ENCODE measurements at places on chromosomes 4 and X.

- no peak for DNase-seq
These were observed 158.9 kb downstream of the DCTD start for GRCh38 chr4:182758273-182758672.

GRCh38 chr4:12875640-12876243, 608.4 kb downstream of the RAB28 start:
- DNase-seq = no peak

- no peak for DNase-seq
These were observed 23.3 kb downstream of the ARHGAP24 start for GRCh38 chr4:85498068-85498733.

- no peak for DNase-seq
These were observed 74.7 kb upstream of the GATB start for GRCh38 chr4:151835467-151835866.

DNA sequence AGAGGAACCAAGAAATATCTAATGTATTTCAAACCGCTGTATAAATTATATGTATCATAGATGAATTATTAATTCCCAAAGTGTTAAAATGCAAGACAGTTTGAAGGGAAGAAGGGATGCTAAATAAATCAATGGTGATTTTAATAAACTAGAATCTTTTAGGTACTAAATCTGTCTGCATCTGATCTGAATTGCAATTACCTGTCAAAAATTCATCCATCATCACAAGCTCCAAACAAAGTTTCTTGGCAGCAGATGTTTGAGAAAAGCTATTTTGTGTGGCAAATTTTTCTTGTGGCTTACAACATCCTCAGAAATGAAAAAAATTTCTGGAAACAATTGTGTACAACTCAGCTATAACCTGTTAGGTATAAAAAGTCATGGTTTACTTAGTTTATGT, 816.0 kb upstream of the NDST4 start:
- DNase-seq = no peak

GRCh38 chr4:88382621-88383020, 4.0 kb downstream of the HERC6 start:
- DNase-seq = no peak

- no peak for DNase-seq
These were observed 47.3 kb downstream of the SLAIN2 start for GRCh38 chr4:48388525-48389154.

- DNase-seq = no peak
These were observed 150.8 kb downstream of the AFAP1 start for GRCh38 chr4:7788694-7789425.

GRCh38 chrX:1598876-1599790, 7.7 kb downstream of the AKAP17A start:
- DNase-seq = no peak

DNA sequence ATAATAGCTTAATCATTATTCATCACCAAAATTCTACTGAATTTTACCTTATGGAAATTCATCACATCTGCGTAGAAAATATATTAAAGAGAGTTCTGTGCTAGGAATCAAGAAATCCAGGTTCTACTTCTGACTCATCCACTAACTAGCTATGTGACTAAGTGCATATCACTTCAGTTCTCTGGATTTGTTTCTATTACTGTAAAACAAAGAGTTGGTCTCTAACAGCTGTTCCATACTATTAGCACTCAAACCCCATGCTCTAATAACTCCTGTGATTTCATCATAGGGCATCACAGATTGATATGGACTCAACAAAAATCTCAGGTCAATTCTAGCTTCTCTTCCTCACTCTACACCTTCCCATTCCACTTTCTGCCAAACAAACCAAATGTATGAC, 572.0 kb downstream of the INPP4B start:
- no peak for DNase-seq

DNA sequence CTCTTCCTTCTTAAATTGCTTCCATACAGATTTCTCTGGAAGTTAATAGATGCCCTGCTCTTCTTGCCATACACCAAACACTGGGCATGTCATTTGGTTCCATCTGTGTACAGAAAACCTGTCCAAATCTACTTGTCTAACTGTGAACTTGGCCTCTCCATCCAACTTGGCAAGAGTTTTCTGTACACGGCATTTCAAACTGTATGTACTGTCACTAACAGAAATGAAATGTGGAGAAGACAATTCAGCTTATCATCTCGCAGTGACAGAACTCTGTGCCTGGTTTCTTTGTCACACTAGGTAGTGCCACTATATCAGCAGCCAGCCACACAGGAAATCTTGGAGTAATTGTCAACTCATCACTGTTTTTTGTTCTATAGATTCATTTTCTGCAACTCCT, 58.2 kb downstream of the CXXC4 start:
- DNase-seq = no peak

DNA sequence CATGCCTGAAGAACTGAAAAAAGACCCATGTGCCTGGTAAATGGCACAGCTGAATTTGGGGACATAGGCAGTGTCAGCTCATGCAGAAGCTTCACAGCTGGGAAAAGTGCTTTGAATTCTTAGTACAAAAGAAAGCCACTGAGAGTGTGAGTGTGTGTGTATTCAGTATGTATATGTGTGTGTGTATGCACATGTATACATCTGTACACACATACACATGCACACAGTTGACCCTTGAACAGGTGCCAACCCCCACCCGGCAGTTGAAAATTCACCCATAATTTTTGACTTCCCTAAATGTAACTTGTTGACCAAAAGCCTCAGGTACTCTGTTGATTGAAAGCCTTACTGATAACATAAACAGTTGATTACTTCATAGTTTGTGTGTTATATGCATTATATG, 49.5 kb upstream of the ENPP6 start:
- no peak for DNase-seq

GRCh38 chr4:40514497-40514951, 115.1 kb downstream of the RBM47 start:
- DNase-seq = no peak

DNA sequence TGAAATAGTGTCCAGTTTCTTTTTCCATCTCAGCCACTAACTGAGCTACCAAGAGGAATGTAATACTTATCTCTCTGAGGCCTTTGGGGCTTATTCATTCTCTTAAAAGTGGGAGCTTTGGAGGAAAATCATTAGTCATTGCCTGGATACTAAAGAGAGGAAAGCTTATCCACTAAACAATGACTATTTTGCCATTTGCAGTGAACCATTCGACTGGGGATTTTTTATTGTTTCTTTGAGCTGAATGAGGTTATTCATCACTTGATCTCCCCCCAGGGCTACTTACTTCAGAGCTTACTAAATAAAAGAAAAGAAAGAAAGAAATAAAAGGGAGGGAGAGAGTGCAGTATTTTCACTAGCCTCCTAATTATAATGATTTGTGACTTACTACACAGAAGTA, 1329.5 kb upstream of the TENM3 start:
- DNase-seq = no peak

DNA sequence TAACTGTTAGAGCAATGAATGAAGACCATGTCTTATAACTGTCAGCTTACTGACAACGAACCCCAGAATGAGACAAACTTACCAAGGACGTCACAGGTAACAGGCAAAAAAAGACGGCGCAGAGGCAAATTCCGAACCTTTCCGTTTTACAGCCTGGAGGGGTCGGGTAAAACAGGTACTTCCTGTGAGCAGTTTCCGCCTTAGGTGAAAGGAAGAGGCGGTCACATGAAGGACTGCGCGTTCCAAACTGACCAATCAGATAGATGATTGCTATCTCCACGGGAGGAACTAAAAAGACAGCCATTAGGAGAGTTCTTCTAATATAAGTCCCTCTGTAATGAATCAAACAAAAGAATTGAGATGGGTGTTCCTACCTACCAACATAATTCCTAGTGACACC, at the start of gene COX7B2:
TSS of gene COX7B2 (minus strand) at position 168 of the 400 bp plus-strand sequence. CDS start 174,053 bp downstream, outside the sequence.
- no peak for DNase-seq

DNA sequence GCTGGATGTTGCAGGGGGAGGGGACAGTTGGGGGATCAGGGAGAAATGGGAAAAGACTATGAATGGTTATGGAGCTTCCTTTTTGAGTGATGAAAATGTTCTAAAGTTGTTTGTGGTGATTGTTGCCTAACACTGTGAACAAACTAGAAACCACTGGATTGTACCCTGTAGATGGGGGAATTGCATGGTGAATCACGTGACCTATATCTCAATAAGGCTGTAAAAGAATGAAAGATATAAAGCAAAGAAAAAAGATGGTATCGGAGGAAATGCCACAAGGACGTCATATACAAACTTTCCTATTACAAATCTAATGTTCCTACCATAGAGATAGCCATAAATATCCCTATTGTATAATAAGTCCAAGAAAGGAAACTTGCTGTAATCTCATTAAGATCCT, 20.6 kb upstream of the CT55 start:
- no peak for DNase-seq

GRCh38 chr4:23413631-23414030, 476.2 kb downstream of the PPARGC1A start:
- no peak for DNase-seq

DNA sequence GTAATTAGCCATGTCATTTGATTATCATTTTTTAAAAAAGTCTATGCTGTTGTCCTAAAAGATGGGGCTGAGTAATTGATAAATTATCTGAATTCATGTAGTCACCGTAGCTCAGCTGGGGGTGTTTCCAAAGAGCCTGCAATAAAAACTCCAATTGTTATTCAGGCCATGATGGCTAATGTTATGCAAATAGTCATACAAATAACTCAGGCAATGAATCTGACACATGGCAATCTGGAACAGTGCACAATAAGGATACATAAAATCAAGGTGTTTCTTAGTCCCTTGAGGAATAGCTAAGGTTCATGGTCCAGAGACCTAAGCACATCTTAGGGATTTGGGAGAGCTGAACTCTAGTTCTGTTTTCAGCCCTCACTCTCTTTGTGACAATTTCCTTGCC, 15.2 kb downstream of the MMRN1 start:
- DNase-seq = no peak

DNA sequence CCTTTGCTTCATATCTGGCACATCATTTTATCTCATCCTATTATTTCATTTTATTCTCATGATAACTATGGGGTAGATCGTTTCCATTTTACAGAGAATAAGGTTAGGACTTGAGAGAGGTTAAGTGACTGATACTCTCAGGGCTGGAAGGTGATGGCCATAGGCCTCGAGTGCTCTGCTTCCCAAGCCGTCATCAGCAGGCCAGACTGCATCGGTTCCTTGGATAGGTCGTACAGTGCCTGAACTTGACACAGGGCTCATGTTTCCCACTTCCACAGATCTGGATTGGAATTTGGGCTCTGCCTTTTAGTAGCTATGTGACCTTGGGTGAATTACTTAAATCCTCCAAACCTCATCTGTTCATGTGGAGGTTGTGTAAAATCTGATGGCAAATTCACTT, 81.4 kb downstream of the TMEM131L start:
- DNase-seq = no peak

- DNase-seq = no peak
These were observed 59.4 kb upstream of the EDNRA start for GRCh38 chr4:147421456-147421855.

GRCh38 chrX:78624962-78625909, 33.9 kb downstream of the RTL3 start:
- DNase-seq = no peak

DNA sequence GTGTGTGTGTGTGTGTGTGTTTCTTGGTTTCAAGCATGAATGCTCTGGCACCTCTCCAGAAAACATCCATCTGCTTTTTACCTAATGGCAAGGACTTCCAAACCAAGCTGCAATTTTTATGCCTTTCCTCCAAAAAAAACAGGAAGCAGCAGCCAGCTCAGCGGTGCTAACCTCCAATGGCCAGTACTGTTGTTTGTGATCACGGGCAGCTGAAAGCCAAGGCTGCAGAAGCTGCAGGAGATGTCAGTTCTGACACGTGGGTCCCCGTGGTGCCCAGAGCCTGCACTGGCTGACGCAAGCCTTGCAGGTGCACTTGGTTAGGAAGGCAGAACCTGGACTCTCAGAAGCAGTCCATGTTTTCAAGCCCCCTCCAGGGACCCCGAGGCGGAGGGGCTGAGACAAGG, 313.6 kb upstream of the DDX53 start:
- no peak for DNase-seq

DNA sequence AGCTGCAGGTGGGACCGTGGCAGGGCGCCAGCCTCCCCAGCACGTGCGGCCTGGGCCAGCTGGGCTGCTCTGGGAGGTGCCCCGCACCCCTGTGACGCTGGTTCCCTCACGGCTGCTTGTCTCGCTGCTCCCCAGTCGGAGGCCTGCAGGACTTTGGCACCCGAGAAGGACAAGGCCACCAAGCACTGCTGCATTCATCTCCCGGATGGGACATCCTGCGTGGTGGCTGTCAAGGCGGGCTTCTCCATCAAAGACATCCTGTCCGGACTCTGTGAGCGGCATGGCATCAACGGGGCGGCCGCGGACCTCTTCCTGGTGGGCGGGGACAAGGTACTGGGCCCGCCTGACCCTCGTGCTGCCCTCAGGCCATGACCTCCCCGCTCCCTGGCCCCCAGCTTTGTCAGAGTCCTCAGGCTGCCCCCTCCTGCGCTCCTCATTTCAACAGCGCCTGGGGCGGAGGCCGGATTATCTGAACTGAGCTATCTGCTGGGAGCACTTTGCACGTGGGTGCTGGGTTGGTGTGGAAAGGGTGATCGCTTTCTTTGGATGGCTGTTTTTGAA, 19.4 kb upstream of the HGFAC start:
- DNase-seq = no peak

DNA sequence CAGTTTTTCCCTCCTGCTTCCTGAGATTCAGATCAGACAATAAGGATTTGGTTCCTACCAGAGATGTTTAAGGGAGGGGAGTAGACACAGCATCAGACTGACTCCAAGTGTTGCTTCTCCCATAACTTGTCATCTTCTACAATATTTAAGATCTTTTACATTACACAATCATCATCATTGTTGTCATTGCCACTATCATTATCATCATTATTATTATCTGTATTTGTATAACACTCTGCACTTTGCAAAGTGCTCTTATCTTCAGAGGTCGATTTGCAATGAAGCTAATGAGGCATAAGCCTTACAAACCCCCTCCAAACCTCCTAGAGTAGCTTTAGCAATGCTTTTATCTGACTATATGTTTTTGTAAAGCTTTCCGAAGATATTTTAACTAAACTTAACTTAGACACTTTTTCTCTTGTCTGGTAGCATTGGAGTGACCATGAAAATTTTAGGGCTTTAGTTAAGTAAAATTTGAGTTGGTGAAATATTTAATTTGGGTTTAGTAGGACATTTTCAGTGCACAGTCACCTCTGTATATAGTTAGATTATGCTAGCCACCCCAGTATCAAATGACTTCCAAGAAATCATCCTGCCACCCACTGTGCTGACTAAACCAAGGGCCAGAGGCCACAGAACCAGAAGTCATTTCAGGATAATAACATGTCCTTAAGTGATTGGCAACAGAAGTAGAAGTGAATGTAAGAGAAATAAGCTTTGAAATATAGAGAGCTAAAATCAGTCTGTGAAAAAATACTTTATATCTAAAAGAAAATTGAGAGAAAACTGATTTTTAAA, 124.2 kb upstream of the NRK start:
- DNase-seq = no peak

DNA sequence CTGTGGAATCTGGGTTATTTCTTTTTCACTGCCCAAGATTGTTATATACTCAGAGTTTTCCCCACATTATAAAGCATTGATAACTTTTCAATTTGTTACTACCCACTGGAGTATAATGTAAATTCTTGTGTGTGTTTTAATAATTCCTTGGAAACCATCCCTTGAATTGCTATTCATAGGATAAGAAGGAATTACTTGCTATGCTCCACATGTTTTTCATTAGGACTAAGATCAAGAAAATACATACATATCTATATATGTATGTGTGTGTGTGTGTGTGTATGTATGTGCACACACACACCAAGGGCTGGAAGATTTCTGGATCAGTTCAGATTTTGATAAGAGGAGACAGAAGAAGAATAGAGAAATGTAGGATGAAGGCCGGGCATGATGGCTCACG, 206.4 kb upstream of the JADE1 start:
- no peak for DNase-seq
